ENCODE measurements at places on chromosomes 3 and 15.

DNA sequence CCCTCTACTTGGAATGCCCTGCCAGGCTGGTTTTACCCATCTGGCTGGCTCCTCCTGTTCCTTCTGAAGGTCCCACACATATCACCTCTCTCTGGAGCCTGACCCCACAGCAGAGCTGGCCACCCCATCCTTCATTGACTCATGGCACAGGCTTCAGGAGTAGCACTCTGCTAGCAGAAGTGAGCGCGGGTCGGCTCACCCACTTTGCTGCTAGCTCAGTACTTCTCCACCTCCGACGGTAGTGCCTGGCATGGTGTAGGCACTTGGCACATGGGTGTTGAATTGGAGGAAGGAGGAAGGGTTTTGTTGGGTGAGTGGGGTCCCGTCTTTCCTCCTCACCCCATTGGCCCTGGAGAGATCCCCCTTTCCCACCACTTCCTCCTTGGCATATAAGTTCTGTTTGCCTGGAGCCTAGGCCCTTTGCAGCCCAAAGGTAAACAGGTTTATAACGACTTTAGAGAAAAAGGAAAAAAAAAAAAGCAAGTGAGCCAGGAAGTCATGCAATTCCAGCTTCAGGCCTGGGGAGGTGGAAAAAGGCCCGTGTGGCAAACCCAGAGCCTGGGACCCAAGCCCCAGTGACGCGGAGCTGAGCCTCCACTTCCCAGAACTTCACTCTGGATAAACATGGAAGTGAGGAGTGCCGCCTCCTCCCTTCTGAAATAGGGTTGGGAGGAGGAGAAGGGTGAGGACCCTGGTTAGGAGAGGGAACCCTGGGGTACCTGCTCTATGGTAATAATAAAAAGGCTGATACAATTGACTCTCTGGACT is 35.4 kb downstream of the SMAD6 start:
- DNase-seq: no peak

GRCh38 chr3:127777332-127777731 is 45.0 kb downstream of the MGLL start:
- no peak for DNase-seq

DNA sequence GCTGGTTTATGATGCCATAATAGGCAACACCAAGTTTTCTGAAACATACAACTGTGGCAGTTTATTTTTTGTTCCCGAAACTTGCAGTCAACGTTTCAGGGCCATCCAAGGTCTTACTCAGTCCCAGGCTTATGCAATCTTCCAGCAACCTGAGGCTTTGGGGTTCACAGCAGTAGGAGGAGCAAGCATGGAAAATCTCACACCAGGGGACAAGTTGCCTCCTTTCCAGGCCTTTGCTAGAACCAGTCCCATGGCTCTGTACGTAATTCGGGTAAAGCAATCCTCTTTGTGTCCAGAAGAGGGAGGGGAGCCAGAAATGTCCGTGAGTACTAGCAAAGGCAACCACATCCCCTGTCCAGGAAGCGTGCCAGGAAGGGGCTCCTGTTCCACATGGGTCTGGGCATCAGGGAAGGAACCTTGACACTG is 4.7 kb upstream of the FAM240A start:
- DNase-seq: no peak

DNA sequence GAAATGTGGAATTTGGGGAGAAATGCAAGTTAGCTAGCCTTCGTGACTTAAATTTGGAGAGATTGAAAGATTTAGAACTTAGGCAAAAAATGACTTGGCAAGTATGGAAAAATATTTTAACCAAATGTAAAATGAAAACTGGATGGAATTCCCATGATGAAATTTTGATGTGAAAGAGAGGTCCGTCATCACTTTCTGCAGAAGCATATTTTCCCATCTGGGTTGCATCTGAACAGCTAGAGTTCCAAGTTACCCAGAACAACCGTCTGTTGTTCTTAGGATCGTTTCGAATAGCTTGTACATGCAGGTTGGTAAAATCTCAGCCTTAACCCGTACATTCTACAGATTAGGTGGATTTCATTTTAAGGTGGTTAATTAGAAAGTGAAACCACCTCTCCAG is 136.3 kb downstream of the GHSR start:
- no peak for DNase-seq

DNA sequence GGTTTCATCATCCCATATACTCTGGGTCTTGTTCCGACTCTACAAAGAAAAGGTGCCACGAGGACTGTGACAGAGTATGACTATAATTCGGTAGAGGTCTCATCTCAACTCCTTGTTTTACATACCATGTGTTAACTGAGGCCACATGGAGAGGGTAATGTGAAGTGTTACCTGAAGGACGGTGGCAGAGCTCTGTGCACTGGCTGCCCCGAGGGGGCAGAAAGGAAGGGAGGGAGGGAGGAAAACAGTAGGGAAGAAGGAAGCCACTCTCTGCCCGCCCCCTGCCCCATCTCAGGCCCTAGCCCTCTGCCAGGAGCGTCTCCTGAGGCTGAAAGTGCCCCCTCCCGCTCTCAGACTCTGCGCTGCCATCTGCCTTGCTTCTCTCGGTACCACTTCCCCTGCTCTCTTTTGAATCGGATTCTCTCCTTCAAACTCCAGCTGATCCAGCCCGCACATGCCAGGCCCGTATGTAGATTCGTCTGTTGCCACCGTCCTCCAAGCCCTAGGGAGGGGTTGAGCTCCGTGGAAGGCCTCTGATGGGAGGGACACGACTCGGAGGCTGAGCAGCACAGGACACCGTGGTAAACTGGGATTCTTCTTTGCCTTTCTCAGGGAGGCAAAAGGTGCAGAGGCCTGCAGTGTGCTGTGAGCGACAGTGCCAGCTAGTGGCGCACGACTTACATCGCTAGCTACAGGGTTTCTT is 70.5 kb upstream of the ATP10A start:
- DNase-seq: peak; percentile 44

- no peak for DNase-seq
Observed at GRCh38 chr15:88241060-88241459, 15.5 kb downstream of the NTRK3 start.

- DNase-seq: no peak
Observed at GRCh38 chr3:27310688-27311087, 58.5 kb downstream of the NEK10 start.

DNA sequence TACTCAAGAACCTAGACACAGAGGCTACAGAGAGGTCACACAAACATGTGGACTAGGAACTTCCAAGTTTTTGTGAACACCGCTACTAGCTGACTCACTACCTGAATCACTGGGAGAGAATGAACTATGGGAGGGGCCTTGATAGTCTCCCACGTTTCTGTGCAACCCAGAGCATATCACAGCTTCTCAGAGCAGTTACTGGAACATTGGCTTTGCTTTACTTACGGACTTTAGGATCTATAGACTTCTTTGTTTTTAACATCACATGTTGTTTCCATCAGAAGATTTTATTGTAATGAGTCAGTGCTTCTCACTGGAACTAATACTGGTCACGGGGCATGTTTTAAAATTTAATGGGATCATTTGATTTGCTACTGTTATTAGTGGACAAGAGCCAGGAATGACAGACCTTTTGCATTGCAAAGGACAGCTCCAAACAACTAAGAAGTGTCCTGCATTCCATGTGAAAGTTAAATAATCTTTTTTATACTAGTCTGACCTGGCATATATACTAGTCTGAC is 35.6 kb downstream of the RTP4 start:
- no peak for DNase-seq

GRCh38 chr3:20736287-20736852 is 550.4 kb upstream of the SGO1 start:
- no peak for DNase-seq

- no peak for DNase-seq
Observed at GRCh38 chr15:48510976-48511375, 134.5 kb downstream of the FBN1 start.

DNA sequence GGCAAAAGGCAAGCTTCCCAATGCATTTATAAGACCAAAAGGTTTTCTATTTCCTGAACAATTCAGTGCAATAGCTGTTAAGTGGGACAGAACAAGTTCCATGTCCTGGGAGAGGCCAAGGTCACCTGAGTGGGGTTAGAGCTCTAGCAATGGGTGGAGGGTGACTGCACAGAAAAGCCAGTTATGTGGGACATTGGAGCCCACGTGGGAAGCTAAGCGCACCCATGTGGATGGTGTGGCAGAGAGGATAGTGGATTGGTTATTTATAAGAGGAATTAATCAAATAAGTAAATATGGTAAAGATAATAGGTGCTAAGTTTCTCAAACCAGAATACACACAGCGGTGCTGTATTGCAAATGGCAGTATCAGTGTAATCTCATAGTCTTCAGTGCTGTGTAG is 6.3 kb downstream of the NSMCE3 start:
- DNase-seq: no peak

DNA sequence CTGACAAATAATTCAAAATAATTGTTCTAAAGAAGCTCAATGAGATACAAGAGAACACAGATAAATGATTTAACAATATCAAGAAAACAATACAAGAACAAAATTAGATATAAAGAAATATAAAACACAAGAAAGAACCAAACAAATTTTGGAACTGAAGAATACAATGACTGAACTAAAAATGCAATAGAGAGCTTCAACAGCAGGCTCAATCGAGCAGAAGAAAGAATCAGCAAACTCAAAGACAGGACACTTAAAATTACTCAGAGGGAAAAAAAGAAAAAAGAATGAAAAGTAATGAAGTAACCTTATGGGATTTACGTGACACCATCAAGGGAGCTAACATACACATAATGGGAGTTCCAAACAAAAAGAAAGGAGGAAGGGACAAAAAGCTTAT is 32.1 kb downstream of the CCDC54 start:
- no peak for DNase-seq

DNA sequence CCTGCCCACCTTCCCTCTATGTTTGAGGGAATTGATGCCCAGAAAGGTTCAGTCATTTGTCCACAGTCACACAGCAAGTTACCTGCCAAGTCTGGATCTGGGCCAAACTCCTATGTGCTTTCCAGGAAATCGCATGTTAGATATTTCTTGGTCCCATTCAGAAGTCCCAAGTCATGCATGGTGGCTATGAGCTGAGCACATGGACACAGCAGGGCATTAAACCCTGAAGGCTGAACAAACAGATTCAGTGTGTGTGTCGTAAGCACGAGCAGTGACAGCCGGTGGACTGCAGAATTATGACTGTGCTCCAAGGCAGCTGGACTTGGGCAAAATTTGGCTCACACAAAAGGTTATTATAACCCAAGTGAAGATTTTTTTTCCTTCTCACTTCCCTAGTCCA is 11.4 kb upstream of the SLC6A6 start:
- peak; percentile 67 for DNase-seq

GRCh38 chr3:71685686-71686085 is 39.5 kb downstream of the EIF4E3 start:
- no peak for DNase-seq

DNA sequence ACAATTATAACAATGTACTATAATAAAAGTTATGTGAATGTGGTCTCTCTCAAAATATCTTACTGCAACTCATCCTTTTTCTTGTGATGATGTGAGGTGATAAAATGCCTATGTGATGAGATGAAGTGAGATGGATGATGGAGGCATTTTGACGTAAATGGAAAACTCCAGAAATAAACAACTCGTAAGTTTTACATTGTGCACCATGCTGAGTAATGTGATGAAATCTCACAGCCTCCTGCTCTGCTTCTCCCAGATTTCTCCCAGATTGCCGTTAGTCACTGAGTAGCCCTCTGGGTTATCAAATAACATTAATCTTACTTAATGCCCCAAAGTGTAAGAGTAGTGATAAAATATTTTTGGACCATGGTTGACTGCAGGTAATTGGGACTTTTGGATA is 64.8 kb upstream of the SLCO2A1 start:
- no peak for DNase-seq

DNA sequence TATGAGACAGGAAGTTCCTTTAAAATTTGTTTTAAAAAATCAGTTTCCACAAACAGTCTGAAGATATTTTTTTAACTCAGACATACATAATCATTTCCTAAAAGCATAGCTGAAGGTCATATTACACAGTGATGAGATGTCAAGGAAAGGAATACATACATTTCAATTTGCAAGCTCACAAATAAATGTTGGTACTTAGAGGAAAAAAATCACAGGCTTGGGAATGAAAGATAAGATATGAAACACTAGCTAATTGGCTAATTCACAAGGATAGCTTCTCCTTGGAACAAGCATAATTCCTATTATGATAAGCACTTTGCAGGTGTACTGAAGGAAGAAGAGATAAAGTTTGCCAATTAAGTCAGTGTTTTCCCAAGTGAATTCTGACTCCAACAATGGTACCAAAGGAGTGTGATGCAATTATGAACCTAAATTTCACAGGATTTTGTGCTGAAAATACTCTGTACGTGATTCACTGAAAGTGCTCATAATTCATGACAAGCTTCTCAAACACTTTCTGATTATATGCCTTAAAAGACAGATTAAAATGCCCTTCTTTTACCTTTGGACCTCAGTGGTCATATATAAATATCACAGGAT is 112.4 kb downstream of the FRMD5 start:
- DNase-seq: no peak

- DNase-seq: no peak
Observed at GRCh38 chr15:60557191-60557618, 78.3 kb upstream of the ICE2 start.

DNA sequence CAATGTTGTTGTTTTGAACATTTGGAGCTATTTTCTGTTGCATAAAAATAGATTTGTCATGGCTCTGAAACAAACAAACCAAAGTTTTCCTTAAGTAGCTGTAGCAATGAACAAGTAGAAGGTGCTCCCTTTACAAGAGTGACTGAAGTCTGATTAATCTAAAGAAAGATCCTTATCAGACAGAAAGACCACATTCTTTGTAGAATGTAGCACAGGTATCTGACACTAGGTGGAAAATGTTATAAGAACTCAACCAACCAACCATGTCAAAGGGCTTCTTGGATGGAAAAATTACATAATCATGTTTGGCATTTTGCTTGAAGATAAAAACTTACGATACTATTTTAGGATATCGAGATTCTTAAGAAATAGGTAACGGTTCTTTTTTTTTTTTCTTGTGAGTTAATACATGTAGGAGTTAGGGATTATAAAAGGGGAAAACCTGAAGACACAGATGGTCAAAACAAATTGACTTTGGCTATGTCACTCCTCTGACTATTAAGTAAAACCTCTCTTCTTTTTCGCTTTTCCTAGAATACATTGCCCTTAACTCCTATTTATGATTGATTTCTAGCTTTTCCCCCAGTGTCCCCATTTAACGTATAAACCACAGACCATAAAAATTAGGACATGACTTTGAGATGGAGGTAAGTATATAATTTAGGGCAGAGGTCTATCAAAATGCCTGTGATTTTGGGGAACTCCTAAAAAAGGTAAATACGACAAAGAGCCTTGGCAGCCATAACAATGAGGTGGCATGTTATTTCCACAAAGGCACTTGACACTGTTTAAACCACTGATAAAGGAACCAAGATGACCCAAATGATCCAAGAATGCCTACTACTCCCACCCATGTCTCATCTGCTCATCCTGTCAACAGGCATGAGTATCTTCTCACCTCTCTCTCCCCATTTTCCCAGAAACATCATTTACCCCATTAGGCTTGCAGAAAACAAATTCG is 72.0 kb downstream of the CCR4 start:
- no peak for DNase-seq

DNA sequence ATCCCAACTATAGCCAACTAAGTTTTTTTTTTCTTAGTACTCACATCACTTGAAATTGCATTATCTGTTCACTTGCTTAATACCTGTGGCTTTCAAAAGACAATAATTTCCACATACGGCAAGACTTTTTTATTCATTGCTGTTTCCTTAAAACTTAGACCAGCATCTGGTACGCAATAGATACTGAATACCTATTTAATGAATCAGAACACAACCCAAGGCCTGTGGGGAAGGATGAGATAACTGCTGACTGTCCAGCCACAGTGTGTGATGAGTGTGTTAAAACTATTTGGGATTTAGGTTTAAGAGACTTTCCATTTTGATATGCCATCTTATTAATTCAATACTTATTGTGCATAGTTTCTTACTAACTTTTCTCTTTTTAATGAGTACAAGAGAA is 988.7 kb downstream of the NTRK3 start:
- no peak for DNase-seq

- no peak for DNase-seq
Observed at GRCh38 chr3:2993736-2994135, 116.4 kb downstream of the IL5RA start.

Measured in NCI-H1092 (cell line).